Stimulated activated CD4-positive, alpha-beta T cell treated with anti-CD3 and anti-CD28 coated beads, Interleukin-15, amount 100 ng/mL, for 1 hour (primary cell): ENCODE measurements at places on chromosomes 3 and 15.

DNA sequence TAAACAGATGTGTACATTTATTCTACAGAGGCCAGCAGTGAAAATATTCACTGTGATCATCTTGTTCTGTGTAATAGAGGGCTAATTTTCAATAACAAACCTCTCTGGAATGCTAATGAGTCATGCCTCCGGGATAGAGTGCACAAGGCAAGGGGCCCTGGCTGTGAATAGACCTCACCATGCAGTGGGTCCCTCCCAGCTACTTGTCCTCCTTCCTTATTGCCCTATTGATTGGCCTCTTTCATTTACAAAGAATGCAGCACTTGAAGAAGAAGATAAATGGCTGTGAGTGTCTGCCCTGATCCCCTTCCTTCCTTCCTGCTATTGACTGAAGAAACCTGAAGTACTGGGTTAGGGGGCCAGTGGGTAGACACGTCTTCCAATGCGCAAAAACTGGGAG is 436.3 kb downstream of the WDR72 start:
- DNase-seq, result no peak

DNA sequence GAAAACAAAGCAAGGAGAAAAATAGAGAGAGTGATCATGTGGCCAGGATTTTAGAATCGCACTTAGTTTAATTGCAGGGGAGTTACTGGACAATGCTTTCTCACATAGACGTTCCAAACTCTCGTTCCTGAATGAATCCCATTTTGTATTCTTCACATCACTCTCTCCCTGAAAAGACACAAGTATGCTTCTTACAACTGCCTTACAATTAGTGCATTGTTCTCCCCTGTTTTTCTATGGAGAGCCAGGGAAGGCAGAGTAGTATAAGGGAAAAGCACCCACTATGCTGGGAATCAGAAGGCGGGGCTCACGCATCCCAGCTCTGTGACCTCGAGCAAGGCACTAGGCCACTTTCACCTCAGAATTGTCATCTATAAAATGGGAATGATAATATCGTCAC is 14.4 kb downstream of the TMOD2 start:
- DNase-seq, result no peak

- no peak for DNase-seq
These were observed 22.0 kb downstream of the GASK1A start for GRCh38 chr3:43001094-43001553.

GRCh38 chr3:58144478-58145325 is 66.1 kb downstream of the DNASE1L3 start:
- no peak for DNase-seq

GRCh38 chr15:94253742-94254141 is 22.4 kb downstream of the MCTP2 start:
- no peak for DNase-seq

DNA sequence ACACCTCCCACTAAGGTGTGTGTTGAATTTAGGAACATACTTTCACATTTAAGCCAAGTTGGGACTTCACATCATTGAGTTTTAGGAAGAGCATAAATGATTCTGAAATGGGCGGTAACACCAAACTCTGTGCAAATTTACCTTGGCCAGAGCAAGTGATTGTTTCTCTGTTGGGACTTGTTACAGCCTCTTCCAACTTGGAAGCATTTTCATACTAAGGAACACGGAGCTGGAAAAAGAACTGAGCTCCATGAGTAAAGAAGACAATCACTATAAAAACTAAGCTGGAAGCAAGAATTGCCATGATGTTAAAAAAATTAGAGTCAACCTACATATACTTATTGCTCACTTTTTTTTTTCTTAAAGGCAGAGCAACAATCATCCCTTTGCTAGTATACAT is 371.3 kb downstream of the ERC2 start:
- no peak for DNase-seq

GRCh38 chr15:60135961-60136360 is 131.8 kb downstream of the FOXB1 start:
- DNase-seq, result no peak

GRCh38 chr3:46936733-46937250 is 39.8 kb downstream of the CCDC12 start:
- no peak for DNase-seq

- no peak for DNase-seq
These were observed 43.3 kb downstream of the CPN2 start for GRCh38 chr3:194307849-194308248.

DNA sequence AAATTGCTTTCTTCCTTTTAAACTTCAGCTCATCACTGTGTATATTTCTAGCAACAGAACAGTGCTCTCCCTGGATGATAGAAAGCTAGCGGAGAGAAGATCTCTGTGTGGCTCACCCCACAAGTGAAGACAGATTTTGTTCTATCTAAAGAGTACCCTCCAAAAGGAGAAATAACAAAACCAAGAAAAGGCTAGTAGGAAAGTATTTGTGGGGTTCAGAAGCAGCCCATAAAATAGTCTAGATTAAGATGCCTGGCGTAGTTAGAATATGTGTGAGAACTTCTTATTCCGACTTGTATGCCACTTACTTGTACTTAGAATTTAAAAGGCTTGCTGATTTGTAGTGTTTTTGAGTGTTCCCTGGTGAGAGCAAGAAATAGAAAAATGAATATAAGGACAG is 214.9 kb upstream of the IL12A start:
- DNase-seq, result no peak

DNA sequence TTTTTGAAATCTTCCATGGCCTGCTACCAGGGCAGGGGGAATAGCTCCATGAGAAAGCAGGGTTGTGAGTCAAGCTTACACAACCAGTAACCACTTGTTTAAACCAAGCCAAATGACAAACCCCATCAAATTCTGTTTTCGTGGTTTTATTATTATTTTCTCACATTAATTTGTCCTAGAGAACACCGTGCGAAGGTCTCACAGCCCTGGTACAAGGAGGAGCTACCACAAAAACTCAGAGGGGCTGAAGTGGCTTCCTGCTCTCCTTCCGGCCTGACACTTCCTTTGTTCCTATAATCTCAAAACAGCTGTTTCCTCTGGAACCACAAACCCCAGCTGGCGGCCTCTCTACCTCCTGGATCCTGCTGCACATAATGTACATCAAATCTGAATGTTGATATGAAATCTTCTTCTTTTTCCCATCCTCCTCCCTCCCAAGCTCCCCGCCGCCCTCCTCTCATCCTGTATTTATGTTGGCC is 375.9 kb downstream of the MCTP2 start:
- DNase-seq, result no peak

DNA sequence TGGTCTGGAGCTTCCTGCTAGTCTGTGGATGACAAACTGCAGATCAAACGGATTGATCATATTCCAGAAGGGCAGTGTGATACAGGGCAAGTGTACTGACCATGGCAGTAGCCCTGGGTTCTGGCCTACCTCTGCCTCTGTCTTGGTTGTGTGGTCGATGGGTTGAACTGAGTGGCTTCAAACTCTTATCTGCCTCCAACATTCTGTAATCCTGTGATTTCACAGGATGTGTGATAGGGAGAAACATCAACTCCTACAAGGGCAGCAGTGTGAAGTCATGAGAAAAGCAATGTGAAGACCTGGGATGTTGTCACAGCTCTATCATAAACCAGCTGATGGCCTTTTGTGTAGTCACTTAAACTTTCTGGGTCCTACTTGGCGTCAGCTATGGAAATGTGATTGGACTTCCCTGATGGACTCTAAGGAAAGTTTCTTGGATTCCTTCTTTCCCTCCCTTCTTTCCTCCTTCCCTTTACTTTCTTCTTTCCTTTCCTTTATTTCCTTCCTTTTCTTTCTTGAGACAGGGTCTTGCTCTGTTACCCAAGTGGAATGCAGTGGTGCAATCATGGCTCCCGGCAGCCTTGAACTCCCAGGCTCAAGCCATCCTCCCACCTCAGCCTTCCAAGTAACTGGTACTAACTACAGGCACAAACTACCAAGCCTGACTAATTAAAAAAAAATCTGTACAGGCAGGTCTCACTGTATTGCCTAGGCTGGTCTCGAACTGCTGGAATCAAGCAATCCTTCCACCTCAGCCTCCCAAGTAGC is 114.8 kb downstream of the BBX start:
- DNase-seq, result no peak

- no peak for DNase-seq
These were observed 1481.5 kb downstream of the OTOL1 start for GRCh38 chr3:162978136-162978535.

- DNase-seq, result no peak
These were observed 2.1 kb upstream of the CNBP start for GRCh38 chr3:129185783-129186182.

DNA sequence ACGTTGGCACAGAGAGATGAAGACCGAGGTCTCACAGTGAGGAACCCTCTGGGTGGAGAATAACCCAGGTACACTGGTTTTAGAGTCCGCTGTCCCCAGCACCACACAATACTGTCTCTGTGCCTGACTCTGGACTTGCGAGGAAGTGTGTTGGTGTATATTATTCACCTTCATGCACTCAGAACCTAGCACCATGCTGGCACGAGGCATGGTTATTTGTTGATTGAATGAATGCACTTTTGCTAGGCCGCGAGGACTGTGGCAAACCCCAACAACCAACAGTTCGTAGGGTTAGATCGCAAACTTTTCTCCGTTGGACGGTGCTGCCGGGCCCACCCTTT is 484 bp upstream of the C3orf52 start:
- DNase-seq, result no peak

GRCh38 chr3:132407025-132407424 is 10.3 kb upstream of the DNAJC13 start:
- DNase-seq, result no peak

GRCh38 chr3:133561679-133562078 is 11.8 kb upstream of the CDV3 start:
- DNase-seq, result no peak

DNA sequence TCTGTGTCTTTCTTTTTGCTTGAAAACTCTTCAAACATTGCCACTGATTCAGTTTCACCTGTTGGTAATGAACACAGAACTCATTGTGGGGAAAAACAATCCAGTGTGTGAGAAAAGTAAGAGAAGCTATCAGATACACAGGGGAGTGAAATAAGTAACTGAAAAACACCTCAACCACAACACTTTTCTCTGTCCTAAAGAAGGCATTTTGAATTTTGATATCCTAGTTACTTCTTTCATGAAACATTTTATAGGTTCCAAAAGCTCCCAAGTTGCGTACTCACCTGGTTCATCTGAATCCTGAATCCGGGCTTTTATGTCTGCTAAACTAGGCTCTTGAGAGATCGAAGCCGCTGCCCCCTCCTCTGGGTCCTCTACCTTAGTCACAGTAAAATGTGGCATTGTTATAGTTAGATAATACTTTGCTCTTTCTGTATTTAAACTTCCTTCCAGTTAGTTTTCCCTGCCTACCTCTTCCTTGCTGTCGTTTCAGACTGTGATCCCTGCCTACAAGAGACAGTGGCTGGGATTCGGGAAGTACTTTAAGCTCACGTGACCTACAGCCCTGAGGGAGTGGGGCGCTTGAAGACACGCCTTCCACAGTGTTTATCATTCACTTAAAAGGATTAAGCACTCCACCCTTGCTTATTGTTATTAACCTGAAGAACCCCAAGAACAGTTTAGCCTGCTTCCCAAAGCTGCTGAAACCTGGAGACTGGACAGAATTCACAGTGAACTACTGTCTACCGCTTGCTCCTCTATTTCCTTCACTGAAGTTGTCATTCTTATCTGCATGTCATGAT is 19.1 kb downstream of the SLC12A6 start:
- DNase-seq, result no peak

DNA sequence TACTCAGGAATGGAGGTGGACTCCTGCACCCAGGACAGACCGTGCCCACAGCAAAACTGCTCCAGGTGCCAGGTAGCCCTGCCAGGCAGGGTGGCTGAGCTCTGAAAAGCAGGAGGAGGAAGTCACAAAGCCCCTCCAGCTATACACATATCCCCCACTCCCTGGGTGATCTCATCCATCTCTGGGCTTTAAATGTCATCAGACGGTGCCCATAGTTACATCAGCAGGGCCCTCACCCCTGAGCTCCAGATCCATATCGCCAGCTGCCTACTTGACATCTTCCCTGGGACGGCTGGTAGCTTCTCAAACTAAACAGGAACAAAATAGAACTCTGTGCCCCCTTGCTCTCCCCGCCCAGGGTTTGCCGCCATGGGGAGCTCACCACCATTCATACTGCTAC is 87.7 kb downstream of the MEGF11 start:
- no peak for DNase-seq

DNA sequence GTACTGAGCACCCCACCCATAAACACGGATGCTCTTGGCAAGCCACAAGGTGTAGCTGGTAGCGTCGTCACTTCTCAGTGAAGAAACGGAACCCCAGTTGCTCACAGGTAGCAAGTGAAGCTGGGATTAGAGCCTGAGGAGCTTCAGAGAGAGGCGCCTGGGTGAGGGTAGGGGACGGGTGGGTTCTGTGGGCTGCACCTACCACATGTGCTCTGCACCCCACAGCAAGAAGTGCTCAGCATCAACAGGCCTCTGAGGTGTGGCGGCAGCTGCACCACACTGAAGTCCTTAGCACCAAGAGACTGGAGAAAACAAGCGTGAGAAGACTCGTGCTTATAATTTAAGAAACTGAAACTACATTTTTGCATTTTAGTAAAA is 9.8 kb downstream of the MAP6D1 start:
- DNase-seq, result no peak

GRCh38 chr15:50071551-50072258 is 47.3 kb downstream of the ATP8B4 start:
- no peak for DNase-seq

GRCh38 chr15:83983634-83984458 is 251.7 kb upstream of the GOLGA6L4 start:
- DNase-seq, result no peak

- DNase-seq, result no peak
These were observed 9.4 kb downstream of the ATP11B start for GRCh38 chr3:182802413-182803390.

DNA sequence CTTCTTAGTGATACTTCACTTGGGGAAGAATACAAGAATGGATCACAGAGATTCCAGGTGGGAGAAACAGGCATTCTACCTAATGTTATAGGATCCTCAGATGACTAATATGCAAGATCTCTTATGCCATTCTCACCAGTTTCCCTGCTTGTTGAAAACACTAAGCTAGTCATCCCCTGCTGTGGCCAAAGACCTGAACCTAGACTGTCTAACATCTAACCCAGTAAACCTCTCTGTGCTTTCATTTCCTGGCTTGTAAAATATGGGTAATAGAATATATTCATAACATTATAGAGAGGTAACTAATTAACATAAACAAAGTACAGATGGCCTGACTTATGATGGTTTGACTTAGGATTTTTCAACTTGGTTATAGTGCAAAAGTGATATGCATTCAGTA is 776.3 kb downstream of the TUSC7 start:
- no peak for DNase-seq

DNA sequence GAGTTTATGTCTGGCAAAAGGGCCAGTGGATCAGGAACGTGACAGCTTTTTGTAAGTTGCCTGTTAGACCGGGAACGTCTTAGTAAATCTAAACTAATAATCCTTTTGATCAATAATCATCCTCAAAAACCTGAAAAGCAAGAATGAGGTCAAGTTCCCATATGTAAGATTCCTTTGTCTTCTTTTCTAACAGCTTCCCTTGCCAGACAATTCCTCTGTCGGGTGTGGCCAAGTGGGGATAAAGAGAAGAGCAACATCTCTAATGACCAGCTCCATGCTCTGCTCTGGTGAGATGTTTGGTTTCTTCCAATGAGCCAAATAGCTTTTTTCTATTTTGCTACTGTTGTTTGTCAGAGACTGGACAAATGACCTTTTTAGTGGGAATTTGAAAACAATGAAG is 19.8 kb downstream of the FANCD2OS start:
- no peak for DNase-seq
